ENCODE measurements at places on chromosomes 7 and 10. TPM values are rescaled to one million over a fixed set of nuclear protein-coding genes. Genes with fewer than 3 reads are reported as not detected.

CAV2 gene
- 186 TPM for total RNA-seq

CPED1 gene
- total RNA-seq, result 64.8 TPM

TAF3 gene
- total RNA-seq, result 1.9 TPM

GIMAP4 gene
- 0.33 TPM for total RNA-seq

TRIM50 gene
- total RNA-seq, result not detected

FERD3L gene
- total RNA-seq, result not detected

NPFFR1 gene
- not detected for total RNA-seq

ZNF488 gene
- not detected for total RNA-seq

FAM131B gene
- 3.2 TPM for total RNA-seq

ITPRID1 gene
- total RNA-seq, result not detected

CUZD1 gene
- total RNA-seq, result 0.52 TPM

SFRP5 gene
- not detected for total RNA-seq

SMO gene
- 17.6 TPM for total RNA-seq

ZNF511 gene
- 17.1 TPM for total RNA-seq

PPP1R17 gene
- not detected for total RNA-seq

CRTAC1 gene
- total RNA-seq, result 0.07 TPM

LRCH4 gene
- 11.7 TPM for total RNA-seq

CFAP70 gene
- 1.2 TPM for total RNA-seq

ACTA2 gene
- 1,211 TPM for total RNA-seq

ZRANB1 gene
- total RNA-seq, result 25.1 TPM

C10orf62 gene
- total RNA-seq, result not detected

ZNF467 gene
- 1.6 TPM for total RNA-seq

TSPAN15 gene
- 1.7 TPM for total RNA-seq

HHEX gene
- 9.2 TPM for total RNA-seq
